ENCODE measurements at places on chromosomes 4 and X.
A peak's percentile ranks its signal among the peaks of the same experiment; 100 is the strongest.

GRCh38 chr4:98919996-98920395, 8.9 kb downstream of the EIF4E start:
- no peak for DNase-seq

DNA sequence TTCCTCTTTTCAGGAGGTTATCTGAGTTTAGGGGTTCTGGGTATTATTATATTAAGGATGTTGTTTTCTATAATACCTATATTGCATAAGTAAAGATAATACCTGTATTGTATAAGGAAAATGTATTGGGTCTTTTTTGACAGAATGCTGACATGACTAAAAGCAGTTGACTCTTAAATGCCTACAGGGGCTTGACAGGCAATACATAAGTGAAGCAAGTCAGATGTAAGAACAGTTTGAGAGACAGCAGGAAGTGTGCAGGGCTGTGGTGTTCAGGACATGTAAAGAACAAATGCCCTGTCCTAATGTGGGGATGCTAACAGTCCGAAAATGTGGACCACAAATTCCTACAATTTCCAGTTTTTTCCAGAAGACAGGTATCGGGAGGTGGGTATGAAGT, 30.2 kb upstream of the NDST3 start:
- no peak for DNase-seq

- no peak for DNase-seq
Measured at GRCh38 chrX:20382518-20383297, 116.0 kb upstream of the RPS6KA3 start.

- no peak for DNase-seq
Measured at GRCh38 chr4:167622481-167623240, 388.4 kb upstream of the SPOCK3 start.

- no peak for DNase-seq
Measured at GRCh38 chr4:41024556-41025491, 189.5 kb downstream of the APBB2 start.

DNA sequence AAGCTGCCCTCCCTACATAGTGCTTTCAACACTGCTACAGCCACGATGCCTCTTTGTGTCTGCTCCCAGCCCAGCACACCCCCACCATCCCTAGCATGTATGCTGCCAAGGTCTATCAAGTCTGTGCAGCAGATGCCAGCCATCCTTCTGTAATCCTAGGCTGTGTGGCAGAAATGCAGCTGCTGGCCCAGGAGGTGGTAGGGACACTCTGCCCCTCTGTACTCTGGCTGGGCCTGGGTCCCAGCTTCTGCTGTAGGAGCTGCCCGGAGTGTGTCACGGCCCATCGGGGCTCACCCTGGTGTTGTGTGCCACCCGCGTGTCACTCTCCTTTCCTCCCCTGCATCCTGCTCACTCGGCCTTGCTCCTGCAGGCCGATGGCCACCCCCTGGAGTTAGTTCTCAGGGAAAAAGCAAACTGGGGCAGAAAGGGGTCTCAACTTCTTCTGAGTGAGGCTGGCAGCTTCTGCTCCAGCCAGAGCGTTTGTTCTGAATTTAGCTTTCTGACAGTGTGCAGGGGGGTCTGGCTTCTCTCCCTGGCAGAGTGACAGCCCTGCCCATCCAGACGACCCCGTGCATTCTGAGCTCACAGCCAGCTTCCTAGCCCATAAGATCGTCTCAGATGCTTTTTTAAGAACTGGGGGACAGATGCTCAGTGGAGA, 22.7 kb downstream of the PSAPL1 start:
- DNase-seq = no peak

DNA sequence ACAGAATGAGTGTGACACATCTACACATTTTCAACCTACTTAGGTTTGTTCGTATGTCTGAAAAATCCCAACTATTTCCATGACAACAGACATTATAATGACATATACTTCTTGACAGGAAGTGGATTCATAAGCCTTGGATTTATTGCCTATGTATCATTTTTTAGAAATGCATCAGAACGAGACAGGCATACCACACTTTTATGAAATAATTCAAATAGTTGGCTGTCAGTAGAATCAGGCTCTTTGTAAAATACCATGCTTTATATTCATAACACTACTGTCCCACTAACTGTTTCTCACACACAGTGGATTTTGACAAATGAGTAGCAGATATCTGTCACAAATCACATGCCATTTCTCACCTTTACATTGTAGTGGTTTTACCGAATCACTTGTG, 173.2 kb downstream of the BEND2 start:
- no peak for DNase-seq

GRCh38 chrX:34546366-34546765, 110.7 kb downstream of the TMEM47 start:
- DNase-seq = no peak

DNA sequence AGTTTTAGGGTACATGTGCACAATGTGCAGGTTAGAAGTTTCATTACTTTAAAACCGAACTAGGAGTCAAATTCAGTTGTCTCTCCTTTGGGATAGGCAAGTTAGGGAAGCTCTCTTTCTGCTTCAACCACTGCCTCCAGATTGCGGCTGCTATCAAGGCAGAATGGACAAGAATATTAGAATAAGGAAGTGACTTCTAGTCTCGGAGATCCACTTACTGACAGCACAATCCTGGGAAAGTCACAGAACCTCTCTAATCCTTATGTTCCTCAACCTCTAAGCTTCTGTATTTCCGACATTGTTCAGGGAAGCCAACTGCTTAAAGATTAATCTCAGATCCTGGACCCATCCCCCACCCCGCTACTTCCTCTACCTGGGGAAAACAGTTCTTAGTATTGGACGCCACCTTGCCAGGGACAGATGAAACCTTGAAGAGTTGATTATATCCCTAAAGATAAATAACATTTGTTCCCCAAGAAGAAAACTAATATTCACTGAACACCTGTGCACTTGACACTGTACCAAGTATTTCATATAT, 2.1 kb downstream of the NUP62CL start:
- DNase-seq = no peak

- DNase-seq = no peak
Measured at GRCh38 chr4:6498511-6499237, 26.3 kb upstream of the PPP2R2C start.

DNA sequence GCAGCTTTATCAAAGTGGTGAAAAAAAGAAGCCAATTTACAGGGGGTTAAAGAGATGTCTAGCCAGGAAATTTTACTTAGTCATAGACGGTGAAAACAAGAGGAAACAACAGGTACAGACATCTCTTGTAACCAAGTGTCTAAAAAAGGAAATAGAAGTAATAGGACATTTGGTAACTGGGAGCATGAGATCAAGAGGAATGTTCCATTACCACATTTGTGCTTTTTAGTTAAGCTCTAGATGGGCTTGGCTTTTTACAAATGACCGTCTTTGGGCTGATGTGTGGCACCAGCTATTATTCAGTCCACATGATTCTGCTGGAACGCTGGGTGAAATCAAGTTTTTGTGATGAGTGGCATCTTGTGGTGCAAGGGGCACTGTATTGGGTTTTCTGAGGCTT, 179.5 kb downstream of the SMIM20 start:
- DNase-seq = no peak

DNA sequence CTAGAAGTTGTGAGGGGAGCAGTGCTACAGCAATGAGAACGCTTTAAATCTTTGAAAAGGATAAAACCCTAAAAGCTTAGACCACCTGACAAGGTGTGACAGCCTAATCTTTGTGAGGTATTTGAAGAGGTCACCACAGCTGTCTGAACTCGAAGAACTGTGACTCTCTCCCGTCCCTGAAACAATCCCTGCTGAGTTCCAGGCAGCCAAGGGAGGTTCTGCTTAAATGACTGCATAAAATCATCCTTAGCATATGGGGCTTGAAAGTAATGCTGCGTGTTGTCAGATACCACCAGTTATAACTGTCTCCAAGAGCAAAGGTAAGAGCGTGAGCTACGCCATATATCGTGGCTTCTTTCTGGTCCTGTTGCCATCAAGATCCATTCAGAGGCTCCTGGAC, 696.3 kb downstream of the PCDH7 start:
- no peak for DNase-seq

DNA sequence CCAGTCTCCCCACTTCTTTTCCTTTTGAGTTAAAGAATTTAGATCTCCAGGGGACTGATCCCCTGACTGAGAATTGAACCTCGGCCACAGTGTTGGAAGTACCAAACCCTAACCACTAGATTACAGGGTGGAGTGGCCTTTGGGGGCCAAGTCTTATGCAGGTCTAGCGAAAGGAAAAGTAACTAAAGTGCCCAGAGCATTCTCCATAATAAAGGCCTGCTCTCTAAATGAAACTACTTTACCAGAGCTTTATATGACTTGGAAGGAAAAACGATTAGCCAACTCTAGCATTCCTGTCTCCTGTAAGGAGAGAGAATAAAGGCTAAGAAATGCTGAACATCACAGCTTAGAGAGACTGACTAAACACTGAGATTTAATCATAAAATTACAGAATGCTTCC, 788.0 kb downstream of the C4orf33 start:
- DNase-seq = no peak

GRCh38 chrX:37716602-37717001, 31.0 kb downstream of the XK start:
- no peak for DNase-seq

DNA sequence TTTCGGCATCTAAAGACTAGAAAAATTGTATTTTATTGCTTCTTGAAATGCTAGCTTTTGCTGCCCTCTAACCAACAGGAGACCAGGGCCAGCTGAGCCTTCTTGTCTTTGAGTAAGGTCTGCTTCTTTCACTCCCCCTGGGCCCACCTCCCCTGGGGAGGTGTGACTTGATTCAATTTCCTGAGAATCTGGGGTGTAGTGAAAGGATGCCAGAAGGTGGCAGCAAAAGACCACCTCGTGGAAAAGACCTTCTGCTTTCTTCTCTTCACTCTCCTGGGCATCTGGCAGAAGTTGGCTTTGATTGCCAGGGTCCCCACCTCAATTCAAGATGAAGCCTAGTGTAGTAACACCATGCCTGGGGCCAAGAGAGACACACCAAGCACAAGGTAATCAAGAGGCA, 96.5 kb upstream of the MAOA start:
- DNase-seq = no peak

DNA sequence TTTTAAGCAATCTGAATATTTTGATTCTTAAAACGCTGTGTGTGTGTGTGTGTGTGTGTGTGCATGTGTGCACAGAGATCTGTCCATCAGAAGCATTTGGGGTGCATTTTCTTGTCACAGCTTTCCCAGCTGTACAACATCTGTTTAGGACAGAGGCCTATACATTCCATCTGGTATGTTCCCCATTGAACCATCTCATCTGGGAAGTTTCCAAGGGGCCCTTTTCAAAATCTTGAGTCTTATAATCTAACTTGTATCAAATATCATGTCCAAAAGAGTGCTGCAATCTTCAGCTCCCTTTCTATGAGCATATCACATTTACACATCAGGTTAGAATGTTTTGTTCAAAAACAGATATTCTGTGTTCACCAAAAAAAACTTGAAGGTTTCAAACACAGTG, 16.5 kb upstream of the MID1 start:
- DNase-seq = no peak

DNA sequence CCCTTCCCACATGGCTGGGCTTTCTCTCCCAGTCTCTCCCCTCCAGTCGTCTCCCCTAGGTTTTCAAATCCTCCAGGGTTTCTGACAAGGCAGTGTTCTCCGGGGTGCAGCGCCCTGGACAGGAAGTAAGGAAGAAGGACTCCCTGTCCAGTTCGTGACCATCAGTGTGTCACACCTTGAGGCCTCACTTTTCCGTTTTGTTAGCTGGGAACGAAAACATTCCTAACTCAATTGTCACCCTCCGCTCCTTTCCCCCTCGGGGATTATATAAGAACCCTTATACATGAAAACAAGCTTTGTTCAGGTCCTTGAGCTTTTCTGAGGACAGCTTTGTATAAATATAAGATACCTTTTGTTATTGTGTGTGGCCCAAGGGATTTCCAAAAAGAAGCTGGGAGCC, 92.1 kb downstream of the KDR start:
- no peak for DNase-seq

DNA sequence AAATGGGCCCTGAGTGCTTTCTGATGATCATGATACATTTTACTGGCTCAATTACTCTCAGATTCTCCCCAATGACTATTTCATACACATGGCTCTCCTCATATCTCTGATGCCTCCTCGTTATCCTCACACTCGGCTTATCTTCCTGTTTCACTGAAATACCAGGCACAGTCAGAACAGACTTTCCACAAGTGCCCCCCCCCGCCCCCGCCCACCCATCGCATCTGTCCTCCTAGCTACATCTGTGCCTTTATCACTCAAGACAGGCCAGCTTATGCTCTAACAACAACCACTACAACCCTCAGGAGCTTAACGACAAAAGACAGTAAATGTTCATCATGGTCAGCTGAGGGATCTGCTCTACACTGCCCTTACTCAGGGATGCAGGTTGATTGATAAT, 610.6 kb upstream of the DIPK2B start:
- DNase-seq = no peak

DNA sequence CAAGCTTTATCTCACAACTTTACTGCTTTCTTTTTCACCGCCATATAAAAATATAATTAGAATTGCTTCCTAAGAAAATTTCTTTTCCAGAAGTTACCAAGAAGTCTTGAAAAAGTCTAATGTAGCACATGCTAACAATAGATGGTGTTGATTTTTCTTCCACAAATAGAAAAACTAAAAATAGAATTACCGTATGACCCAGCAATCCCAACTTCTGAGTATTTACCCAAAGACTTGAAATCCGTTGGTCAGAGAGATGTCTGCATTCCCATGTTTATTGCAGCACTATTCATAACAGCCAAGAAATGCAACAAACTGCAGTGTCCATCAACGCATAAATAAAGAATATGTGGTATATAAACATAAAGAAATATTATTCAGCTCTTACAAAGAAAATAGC, 17.8 kb upstream of the EDNRA start:
- DNase-seq = no peak

DNA sequence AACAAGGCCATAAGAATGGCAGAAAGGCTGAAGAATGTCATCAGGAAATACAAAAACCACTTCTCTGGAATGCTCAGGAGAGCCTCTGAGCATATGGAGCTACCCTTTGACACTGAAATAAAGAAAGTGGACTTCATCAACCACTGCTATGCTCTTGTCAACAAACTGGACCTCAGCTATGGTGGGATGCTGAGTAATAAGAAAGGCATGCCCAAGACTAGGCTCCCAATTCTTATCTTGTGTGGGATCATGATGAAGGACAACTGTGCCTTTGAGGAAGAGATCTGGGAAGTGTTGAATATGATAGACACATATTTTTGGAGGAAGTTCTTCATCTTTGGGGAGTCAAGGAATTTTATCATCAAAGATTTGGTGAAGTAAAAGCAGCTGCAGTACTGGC, 86.9 kb upstream of the MAGEB16 start:
- no peak for DNase-seq

- DNase-seq = no peak
Measured at GRCh38 chrX:104309169-104309568, 54.4 kb upstream of the ESX1 start.

GRCh38 chr4:78056265-78057129, 626 bp upstream of the FRAS1 start:
- peak; percentile 23 for DNase-seq

All from AG09309 (cell line).